ENCODE measurements at places on chromosomes 5 and 9.

DNA sequence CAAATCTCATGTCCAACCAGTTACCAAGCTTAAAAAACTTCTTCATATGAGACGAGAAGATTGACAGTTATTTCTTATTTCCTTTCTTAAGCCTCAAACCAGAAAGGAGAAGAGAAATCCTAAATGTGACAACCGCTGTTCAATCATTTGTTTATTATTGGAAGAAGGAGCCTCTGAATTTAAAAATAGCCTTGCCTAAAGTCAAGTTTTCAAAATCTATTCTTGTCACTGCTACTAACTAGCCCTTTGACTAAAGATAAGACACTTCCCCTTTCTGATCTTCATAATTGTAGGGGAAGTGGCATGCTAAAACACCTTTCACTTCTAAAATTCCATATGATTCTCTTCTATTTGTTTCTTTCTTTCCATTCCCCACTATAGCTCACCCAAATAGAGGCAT, 106.2 kb upstream of the EMB start:
- no peak for DNase-seq

DNA sequence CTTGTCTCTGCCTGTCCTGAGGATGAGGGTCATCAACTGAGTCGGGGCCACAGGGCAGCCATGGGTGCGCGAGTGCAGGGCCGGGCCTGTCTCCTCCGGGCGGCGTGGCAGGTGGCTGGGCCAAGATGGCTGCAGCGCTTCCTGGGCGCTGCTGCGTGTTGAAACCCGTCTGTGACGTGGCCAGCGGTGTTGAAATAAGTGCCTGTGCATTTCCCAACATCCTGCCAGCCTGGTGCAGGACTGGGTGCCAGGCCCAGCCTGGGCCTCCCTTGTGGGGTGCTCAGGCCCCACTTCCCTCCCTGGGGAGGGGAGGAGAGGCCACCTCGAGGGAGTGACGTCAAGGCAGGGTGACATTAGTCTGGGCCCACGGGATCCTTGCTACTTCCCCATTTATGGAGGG, 45.5 kb downstream of the RXRA start:
- no peak for DNase-seq

- DNase-seq: no peak
Observed at GRCh38 chr5:86557920-86558319, 59.8 kb upstream of the COX7C start.

- DNase-seq: no peak
Observed at GRCh38 chr5:1460054-1460682, 14.9 kb upstream of the SLC6A3 start.

GRCh38 chr9:80158554-80159170, 586.9 kb downstream of the TLE4 start:
- no peak for DNase-seq

- DNase-seq: peak; percentile 72
Observed at GRCh38 chr5:173315495-173316338, 12.5 kb downstream of the STC2 start.

DNA sequence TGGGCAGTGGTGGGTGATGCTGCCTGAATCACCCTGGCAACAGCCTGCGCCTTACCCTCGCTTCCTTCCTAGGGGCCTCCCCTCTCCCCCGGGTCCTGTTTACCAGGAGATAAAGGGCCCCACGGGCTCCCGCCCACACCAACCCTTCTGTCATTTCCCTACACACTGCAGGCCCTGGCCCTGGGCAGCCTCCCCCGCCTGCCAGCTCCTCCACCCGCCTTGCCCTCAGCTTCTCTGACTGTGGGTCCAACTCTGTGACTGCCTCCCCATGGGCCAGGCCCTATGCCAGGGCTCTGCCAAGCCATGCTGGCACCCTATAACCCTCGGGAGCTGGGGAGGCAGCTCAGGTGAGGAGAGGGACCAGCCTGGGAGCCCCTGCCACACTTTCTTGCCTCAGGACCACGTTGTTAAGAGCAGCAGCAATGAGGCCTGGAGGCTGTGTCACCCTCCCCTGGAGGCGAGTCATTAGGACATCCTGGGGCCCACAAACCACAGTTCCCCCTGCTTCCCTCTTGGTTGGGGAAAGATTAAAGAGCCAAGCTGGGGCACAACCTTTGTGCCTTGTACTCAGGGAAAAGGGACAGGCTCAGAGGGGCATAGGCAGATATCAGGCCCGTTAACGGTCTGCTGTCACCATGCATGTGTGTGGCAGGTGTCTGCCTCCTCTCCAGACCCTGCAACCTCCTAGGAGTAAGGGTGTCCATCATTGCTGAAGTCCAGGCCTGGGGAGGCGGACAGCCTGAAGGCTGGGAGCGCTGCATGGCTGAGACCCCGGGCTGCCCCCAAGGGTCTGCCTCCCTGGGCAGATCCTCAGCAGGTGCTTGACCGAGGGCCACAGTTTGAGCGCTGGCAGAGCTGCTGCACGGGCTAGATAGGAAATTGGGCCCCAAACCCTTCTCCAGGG, 2.8 kb downstream of the MGAT4B start:
- no peak for DNase-seq

DNA sequence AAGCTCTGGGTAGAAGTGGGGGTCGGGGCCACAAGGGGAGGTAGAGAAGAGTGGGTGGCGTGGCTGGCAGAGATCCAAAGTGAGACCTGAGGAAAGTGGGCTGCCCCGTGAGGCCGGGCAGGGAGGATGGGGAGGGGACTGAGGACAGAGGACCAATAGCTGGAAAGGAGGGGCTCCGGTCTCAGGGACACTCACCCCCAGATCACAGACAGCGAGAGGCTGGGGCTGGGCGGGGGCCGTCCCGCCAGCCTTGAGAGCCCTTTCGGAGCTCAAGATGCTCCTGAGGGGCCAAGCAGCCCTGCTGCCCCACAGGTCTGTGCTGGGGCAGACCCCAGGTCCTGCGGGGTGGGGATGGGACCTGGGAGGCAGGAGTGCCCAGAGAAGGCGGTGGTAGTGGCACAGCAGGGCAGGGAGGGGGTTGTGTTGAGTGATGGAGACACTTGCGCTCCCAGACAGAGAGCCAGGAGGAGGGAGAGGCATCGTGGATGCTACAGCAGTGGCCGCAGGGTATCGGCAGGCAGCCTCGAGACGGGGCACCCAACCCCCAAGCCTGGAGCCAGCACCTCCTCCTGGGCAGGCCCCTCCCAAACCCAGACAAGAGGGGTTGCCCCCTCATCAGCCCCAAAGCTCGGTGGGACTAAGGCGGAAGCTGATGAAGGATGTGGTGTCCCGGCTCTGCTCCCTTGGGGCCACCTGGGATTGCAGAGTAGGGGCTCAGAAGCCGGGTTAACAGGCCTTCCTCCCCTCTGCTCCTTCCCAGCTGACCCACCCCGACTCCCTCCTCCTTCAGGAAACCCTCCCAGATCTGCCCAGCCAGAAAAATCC, 3.4 kb downstream of the SARDH start:
- DNase-seq: no peak

DNA sequence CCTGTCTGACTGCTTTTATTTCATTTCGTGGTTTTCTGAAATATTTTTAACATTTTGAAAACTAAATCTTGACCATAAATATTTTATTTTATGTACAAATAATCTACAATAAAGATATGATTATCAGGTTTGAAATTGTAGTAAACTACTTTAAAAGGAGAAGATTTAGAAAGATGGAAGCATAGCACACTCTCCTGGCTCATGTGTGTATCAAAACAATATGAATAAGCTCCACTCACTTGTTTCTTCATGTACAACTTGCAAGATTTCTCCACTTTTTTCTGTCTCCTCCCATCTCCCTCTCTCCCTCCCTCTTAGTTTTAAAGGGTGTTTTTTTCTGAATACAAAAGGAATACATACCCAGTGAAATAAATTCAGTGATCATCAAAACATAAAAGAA, 15.4 kb upstream of the VPS13A start:
- no peak for DNase-seq

GRCh38 chr9:86262492-86262891, 3.0 kb upstream of the C9orf153 start:
- DNase-seq: no peak

GRCh38 chr5:96318569-96319110, 114.4 kb downstream of the PCSK1 start:
- no peak for DNase-seq

DNA sequence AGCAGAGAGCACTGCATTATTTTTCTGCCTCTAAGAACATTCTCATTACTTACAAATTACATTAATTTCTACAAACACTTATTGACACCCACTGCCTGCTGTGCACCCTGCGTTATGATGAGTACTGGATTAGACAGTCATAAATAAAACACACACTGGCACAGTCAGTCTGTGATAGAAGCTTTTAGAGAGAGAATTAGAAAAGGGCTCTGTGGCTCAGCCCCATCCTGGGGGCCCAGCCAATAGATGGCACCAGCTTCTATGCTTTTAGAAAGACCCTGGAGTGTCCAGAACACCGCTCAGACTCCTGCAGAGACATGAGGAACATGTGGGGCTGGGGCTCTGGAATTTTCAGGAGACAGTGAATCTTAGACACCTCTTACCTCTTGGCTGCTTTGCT, 61.0 kb upstream of the RAPGEF1 start:
- no peak for DNase-seq

GRCh38 chr5:119302916-119303897, 52.6 kb upstream of the TNFAIP8 start:
- peak; percentile 99 for DNase-seq

DNA sequence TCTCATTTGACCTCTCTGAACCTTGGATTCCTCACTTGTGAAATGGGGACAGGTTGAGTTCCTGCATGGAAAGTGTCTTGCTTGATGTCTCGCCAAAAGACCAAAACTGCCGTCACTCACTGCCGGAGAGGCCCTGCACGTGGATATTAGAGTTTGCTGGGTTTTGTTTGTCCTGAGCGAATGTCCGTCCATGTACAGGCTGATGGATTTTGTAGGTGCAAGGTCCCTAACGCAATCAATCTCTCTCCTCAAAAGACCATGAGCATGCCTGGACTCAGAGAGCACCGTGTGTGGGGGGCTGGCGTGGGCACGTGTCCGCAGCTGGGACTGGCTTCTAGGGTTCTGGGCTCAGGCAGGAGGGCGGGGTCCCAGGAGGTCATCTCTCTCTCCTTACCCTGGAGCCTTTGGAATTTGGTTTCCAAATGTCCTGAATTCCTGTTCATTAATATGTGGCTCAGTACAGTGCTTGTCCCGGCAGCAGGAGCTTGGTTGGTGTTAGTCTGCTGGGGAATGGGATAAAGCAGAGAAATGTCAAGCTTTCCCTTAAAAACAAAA, 146.0 kb upstream of the IER5L start:
- no peak for DNase-seq

GRCh38 chr5:90144625-90145327, 264.8 kb downstream of the CETN3 start:
- no peak for DNase-seq

GRCh38 chr9:127694890-127695720, 11.7 kb upstream of the CFAP157 start:
- no peak for DNase-seq

DNA sequence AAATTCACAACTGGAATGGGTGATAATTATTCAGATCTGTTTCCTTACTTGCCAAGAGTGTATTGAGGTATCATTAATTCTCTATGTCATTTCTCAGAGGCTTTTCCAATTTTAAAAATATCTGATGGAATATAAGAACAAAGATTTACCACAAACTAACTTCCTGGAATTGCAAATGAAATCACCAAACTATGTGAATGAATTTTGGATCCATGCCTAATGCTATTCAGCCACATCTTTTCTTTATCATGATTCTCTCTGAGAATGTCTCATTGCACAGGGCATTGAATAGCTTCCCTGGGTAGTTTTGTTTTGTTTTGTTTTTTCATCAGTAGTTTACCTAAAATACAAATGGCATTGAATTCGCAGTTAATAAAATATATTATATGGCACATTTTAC, 146.9 kb upstream of the FBN2 start:
- no peak for DNase-seq

GRCh38 chr9:104869811-104870210, 58.1 kb downstream of the ABCA1 start:
- no peak for DNase-seq

- no peak for DNase-seq
Observed at GRCh38 chr9:105901514-105902109, 207.3 kb downstream of the TMEM38B start.

DNA sequence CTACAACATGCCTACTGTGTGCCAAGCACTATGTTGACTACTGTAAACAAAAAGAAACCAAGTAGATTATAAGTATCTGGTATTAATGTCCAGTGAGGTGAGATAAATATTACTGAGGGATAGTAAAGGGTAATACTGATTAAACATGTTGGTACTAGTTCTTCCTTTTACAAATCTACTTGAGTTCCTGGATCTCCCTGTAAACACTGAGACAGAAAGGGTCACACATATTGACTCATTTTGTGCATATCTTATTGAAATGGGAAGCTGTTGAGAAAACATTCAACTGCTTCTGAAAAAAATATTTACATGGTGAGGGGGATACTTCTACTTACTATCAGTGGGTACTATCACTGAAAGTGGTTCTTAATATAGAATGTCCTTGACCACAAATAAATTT, 24.3 kb downstream of the EFNA5 start:
- DNase-seq: no peak

GRCh38 chr5:126456217-126456820, 33.1 kb downstream of the GRAMD2B start:
- DNase-seq: no peak

DNA sequence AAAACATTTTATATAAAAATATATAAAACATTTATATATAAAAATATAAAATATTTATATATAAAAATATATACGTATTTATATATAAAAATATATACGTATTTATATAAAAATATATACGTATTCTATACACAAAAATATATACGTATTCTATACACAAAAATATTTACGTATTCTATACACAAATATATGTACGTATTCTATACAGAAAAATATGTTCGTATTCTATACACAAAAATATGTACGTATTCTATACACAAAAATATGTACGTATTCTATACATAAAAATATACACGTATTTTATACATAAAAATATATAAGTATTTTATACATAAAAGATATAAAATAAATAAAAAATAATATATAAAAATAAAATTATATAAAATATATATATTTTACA, 323.6 kb downstream of the HCN1 start:
- DNase-seq: no peak

DNA sequence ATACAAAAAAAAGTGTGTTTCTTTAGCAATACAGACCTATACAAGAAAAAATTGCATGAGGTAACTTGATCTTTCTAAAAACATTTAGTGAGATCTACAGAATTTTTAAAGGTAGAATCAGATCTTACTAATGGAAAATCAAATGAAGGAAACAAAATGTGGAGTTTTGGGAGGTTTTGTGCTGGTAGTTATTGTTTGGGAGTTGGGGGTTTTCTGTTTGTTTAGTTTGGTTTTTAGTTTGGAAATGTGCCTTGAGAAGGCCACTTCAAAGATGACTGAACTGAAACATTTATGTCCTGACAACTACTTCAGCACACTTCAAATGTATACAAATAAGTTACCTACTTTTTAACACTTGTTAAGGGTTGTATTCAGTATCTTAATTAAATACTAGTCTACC, 280.1 kb downstream of the NR2F1-AS1 start:
- DNase-seq: no peak

DNA sequence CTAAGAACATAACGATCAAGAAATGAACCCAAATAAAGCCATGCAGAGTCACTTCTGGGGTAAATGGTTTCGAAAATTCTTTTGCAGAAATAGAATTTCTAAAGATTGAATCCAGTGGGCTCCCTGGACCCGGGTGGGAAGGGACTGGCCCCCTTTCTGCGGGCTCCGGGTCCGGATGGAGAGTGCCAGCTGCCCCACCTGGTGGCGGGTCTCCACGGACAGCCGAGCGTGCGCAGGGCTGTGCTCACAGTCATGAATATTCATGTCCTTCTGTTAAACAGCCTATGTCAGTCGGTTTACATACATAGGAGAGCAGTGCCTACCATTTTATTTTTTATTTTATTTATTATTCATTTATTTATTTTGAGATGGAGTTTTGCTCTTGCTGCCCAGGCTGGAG, 4.7 kb upstream of the PPP1R26 start:
- DNase-seq: no peak

GRCh38 chr5:72812488-72812887, 4.0 kb upstream of the TNPO1 start:
- no peak for DNase-seq
